Activated CD8-positive, alpha-beta memory T cell treated with anti-CD3 and anti-CD28 coated beads for 4 hours (primary cell): ENCODE measurements at places on chromosomes 7 and 10.

DNA sequence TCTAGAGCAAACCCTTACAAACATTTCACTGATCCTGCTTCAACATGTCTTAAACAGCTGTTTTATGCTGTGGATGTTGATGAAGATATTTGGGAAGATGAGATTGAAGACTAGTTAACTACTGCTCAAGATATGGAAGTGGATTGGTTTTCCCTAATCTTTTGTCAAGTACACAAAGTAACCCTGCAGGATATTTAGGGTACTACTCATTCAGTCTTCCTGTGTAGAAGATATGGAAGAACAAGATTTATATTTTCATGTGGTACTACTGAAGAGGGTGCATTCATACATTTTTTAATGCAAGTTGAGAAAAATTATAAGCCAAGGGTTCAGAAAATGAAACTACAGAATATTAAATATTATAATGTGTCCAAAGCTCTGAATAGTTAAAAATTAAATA is 18.3 kb upstream of the TMEM140 start:
- DNase-seq: no peak

DNA sequence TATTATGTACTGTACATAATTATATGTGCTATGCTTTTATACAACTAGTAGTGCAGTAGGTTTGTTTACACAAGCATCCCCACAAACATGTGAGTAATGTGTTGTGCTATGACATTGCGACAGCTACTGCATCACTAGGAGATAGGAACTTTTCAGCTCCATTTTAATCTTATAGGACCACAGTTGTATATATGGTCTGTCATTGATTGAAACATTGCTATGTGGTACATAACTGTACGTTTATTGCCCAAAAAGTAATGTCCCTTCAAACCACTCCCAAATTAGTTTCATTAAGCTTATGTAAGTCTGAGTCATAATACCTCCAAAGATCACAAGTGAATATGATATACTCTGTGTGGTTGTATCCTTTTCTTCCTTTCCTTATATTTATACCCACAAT is 183.2 kb upstream of the POT1 start:
- no peak for DNase-seq

GRCh38 chr10:78335691-78336401 is 302.2 kb downstream of the RPS24 start:
- DNase-seq: no peak

DNA sequence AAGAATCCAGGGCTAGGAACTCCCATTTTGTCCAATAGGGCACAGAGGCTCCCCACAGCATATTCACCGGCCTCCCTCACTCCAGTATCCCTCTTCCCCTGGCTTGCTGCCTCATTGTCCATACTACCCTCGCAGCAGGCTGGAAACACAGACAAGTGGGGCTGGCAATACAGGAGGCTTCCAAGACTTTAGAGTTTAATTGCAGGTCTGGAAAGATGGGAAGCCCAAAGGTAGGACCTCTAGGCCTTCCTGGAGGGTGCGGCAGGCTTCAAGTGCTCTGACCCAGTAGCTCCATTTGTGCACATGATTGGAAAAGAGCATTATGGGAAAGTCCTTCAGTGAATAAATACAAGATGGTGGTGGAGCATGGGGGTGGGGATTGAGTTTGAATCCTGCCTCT is 166.7 kb downstream of the EVX1 start:
- no peak for DNase-seq

DNA sequence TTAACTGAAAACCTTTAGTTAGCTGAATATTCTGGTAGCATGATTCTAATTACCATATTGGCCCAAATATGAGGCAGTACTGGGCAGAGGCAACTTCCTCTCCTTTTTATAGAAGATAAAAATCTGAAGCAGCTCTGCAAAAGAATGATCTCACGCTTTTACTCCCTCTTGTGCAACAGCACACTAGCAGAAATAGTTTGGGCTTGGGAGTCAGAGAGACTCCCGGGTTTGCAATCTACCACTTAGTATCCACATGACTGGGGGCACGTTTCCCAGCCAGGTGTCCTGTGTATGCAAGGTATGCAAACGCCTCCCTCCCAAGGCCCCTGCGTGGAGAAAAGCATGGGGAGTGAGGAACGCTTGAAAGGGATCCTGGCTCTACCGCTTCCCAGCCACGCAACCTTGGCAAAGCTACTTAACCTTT is 47.2 kb upstream of the RHEB start:
- DNase-seq: no peak

- DNase-seq: no peak
Measured at GRCh38 chr10:10797513-10797912, 220.2 kb upstream of the CELF2 start.

DNA sequence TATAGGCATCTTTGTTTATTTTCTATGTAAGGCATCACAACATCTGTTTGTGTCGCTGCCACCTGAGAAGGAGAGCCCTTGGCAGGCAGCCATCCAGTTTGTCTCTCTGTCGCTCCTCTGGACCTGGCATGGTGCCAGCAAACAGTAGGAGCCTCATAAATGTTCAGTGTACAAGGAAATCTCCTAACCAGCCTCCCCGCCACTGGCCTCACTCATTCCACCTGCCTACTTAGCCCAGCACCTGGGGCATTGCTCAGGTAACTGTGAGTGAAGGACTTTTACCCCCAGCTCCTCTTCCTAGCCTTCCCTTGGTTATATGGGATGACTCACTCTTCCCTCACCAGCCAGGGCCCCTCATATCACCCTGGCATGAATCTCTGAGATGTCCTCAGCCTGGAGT is 61.7 kb upstream of the NPTX2 start:
- DNase-seq: no peak
